Glomerular endothelial cell (primary cell): ENCODE measurements at places on chromosomes 7 and 10.

GRCh38 chr10:122419016-122419415 lies 35.4 kb upstream of the ARMS2 start:
- DNase-seq: no peak

GRCh38 chr10:113491967-113492565 lies 60.8 kb upstream of the HABP2 start:
- DNase-seq: no peak

DNA sequence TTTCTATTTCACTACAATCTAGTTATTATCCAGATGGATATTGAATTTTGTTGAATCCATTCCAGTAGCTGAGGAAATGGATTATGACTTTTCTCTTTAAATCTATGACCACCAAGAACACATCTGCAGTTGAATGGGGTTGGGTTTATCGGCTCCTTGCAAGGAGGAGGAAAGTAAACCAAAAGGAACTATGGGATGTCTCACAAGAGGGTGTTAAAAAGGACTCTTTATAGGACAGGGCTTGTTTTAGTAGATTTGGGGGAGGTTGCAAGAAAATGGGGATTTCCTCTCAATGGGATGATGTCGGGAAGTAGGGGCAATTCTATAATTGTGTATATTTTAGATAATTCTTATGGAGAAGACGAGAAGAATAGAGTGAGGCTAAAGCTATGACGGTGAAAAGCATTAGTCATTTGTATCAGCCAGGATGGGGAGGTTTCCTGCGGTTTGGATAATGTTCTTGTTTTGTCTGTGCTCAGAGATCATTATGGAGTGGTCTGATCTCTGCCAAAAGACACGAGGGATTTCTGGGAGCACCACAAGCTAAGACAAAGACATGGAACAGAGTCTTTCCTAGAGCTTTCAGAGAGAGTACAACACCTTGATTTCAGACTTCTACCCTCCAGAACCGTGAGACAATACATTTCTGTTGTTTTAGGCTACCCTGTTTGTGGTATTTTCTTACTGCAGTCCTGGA lies 5.3 kb upstream of the LRRC61 start:
- DNase-seq: peak; percentile 7

DNA sequence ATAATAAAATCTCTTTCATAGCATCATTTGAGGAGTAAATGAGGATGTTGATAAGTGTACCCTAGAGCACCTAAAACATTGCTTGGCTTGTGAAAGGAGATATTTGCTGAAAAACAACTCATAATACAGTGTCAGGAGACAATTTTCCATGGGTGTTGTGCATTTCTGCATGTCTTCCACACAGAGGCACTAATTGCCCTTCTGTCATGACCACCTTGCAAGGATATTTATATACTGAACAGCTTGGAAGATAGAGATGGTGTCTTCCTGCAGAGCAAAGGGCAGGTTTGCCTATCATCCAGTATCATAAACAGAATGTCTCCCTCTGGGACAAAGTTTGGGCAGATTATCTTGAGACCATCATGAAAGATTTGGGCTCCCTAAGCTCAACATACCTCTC lies 495.2 kb upstream of the LRRN3 start:
- DNase-seq: no peak

DNA sequence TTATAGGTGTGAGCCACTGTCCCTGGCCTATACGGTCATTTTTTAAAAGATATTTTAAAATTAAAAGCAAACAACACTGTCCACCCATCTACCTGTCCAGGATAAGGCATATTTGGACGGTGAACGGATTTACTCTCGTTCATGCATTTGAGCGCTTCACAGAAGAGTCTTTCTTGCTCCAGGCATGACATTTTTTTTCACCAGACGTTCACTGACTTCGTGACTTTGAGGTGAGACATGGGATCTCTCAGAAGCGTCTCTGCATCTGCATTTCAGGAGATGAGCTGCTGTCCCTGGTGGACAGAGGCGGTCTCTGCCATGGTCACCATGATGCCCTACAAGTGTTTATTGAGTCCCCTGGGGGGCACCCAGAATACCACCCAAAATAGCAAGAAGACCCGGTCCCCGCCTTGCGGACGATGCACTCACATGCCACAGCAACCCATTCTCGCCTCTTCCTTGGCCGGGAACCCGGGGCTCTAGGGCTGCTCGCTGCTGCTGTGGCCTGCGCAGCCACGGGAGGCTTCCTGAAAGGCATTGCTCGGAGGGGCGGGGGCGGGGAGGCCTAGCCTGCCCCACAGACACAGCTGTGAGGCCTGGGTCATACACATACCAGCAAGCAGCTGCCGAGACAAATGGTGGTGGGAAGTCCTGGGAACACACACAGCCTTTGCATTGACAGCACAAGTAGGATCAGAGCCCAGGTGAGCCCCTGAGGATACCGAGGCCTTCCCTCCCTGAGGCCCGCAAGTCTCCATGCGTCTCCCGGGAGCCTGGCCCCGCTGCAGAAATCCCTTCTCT lies 84.4 kb downstream of the RGS10 start:
- DNase-seq: no peak

DNA sequence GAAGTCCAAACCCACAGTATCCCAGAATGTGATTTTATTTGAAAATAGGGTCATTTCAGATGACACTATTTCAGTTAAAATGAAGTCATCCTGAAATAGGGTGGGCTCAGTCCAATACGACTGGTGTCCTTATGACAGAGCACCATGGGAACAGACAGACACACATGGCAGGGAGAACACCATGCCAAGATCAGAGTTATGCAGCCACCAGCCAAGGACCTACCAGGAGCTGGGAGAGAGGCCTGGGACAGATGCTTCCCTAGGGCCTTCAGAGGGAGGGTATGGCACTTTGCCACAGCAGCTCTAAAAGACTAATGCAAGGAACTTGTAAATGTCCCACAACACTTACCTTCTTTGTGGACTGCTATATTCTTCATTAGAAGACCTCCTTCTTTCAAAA lies 226.5 kb downstream of the NEBL start:
- DNase-seq: no peak

DNA sequence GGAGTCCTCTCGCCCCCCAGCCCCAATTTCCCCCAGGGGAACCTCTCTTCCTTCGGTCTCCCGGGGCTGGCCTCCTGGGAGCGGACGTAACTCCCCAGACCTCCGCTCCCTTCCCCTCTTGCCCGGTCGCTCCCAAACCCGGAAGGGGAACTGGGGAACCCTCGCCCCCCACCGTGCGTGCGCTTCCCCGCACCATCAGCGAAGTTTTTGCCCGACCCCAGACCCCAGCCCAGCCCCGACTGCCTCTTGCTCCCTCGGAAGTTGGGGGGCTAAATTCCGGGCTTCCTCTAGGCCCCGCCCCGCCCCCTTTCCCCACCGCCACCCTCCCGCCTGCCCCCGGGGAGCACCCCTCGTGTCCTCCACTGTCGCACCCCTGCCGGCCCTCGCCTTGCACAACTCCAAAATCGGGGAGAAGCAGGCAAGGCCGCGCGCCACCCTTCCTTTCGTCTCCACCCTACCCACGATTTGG lies 436 bp downstream of the GNB2 start:
- DNase-seq: no peak

- no peak for DNase-seq
These were observed 56.7 kb downstream of the DLG5 start for GRCh38 chr10:77869626-77870420.

DNA sequence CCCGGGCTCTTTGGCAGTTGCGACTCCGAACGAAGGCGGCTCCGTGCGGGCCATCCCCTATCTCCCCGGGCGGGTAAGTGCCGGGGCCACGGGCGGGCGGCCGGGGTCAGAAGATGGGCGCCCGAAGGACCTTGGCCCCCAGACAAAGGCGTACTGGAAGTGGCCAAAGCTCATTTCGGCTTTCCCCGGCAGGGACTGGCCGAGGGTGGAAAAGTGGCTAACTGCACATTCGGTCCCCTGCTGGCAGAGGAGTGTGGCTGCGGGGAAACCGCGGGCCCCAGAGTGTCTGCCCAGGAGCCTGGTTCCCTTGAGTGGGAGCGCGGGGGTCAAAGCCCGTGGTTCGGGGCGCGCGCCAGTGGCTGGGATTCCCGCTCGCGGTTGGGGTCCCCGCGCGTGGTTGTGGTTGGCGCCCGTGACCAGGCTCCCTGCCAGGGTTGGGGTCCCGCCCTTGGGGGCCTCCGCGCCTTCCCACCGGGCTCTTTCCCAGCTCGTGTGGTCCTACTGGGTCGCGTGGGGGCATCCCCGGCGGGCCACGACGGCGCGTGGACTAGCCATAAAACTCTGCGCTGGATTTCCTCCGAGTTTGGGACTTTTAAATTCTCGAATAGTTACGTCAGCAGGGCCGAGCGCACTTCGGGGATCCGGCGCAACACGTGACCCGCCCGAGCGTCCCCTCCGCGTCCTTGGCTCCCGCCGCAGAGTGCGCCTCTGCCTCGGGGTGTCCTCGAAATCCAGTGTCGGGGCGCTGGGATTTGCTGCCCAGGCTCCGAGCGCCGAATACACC lies 124.4 kb downstream of the TACC2 start:
- no peak for DNase-seq

DNA sequence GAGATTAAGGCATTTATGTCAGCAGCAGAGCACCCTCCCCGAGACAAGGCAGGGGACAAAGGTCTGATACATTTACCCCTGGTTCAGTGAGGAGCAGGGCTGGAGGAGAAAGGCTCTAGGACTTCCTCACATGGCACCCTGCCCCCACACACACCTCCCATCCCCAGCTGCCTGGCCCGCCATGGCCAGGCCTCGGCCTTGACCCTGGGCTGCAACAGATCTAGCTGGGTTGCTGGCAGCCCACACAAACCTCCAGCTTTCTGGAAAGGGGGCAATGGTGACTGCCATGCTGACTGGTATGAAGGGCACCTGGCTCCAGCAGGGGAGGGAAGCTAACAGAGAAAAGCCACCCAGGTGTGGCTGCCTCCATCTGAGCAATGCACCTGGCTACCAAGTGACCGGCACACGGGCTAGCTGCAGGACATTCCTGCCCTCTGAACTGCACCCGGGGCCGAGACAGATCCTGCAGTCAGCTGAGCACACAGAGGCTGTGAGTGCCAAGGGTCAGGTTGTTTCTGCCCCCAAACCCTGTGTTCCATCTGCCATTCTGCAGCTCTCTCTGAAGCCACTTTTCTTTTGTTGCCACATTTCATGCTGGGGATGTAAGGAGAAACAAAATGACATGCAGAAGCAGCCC lies 85.8 kb upstream of the LRRC18 start:
- DNase-seq: no peak

DNA sequence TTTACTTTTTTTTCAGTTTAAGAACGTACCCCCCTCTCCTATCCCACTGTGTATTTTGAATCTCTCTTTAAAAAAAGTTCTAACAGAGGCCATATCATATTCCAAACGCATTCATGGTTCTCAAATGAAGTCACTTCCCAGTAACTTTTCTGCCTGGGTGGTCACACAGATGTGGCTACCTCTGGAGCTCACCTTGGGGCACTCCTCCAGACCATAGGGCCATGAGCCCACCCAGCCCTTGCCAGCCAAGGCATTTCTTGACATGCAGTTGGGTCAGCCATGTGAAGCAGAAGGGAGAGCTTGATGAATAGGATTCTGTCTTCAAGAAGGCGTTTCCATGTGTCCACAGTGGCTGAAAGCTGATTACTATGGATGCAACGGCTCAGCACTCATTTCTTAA lies 239.3 kb downstream of the RAB11FIP2 start:
- no peak for DNase-seq

GRCh38 chr10:47374611-47375536 lies 9.2 kb downstream of the ZNF488 start:
- DNase-seq: no peak

GRCh38 chr7:133945497-133945896 lies 181.6 kb upstream of the LRGUK start:
- no peak for DNase-seq

DNA sequence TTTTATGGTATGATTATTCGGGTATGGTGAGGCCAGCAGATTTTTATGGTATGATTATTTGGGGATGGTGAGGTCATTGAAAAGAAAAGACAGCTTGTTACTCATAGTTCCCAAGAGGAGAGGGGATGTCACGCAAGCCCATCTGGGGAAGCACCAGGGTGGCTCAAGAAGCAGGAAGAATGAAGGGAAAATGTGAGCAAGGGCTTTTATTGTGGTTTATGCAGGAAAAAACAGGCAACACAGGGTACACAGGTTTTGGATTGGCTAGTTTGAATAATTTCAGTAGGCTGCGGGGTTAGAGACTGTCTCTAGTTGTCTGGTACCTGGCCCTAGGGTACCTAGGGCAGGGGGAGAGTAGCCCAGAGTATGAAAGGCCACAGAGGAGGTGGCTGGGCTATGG lies 26.8 kb upstream of the DGKI start:
- DNase-seq: no peak

GRCh38 chr10:85961479-85962067 lies 405.0 kb downstream of the GRID1 start:
- no peak for DNase-seq

DNA sequence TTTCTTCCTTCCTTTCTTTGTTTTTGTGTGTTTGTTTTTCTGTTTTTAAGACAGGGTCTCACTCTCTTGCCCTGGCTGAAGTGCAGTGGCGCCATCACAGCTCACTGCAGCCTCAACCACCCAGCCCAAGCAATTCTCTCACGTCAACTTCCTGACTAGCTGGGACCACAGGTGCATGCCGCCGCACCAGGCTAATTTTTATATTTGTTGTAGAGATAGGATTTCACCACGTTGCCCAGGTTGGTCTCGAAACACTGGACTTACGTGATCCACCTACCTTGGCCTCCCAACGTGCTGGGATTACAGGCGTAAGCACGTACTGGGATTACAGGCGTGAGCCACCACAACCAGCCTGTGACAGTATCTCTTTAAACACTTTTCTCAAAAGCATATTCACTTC lies 120.7 kb downstream of the DKK1 start:
- no peak for DNase-seq

GRCh38 chr10:47243356-47243755 lies 56.6 kb upstream of the GDF10 start:
- DNase-seq: no peak

GRCh38 chr7:40298421-40298820 lies 163.6 kb downstream of the SUGCT start:
- DNase-seq: no peak

- DNase-seq: no peak
These were observed 273.0 kb upstream of the YAE1 start for GRCh38 chr7:39293056-39293823.

DNA sequence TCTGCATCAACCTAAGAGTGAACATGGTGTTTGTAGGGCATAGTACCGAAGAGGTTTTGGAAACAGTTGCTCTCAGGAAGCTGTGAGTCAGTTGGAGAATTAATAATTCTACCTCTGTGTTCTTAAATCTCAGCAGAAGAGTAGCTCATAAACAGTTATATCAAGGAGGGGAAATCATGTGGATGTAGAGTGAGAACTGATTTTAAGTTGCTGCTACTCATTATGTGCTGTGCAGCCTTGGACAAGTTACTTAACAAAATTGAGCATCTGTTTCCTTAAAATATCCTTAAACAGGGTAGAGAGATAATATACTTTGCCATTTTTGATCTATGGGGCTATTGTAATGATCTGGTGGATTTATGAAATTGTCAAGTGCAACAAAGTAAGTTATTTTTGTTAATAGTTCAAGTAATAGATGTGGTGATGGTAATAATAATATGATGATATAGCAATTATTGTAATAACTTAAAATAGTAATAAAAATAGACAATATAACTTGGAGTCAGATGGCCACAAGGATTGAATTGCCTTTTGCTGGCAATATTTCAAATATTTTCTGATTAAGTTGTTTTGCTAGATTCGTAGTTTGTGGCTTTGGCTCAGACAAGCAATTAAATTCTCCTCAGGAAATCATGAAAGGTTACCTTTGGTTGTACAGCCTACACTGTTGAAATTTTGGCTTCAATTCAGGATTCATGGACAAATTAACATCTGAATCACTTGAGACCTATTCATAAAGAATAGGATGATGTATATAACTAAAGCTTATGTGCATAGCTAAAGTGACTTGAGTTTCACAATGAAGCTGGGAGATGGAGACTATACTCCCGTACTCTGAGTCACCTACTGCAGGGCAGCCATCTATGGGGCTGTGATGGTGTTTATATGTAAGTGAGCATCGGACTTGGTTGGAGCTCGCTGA lies 228.5 kb downstream of the CDK14 start:
- DNase-seq: no peak
